ENCODE measurements at places on chromosomes 4 and X. TPM values are rescaled to one million over a fixed set of nuclear protein-coding genes. Genes with fewer than 3 reads are reported as not detected.

- DNase-seq, result no peak
Observed at GRCh38 chr4:138114434-138114833, 127.7 kb downstream of the SLC7A11 start.

DNA sequence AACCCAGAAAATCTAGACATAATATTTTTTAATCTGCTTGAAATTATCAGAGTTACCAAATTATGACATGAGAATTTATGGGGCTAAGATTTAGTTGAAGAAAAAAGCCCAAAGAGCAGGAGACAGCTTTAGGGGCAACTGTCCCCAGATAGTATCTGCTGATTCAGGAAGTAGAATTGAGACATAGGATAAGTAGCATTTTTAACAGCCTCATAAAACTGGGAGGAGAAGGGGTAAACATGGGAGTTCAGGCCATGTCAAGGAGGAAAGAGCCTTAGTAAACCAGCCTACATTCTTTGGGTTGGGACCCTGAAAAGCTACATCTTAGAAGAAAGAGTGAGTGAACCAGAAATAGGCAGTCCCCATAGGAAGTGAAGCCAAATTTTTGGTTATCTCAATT, 9.7 kb upstream of the RAB28 start:
- no peak for DNase-seq

DNA sequence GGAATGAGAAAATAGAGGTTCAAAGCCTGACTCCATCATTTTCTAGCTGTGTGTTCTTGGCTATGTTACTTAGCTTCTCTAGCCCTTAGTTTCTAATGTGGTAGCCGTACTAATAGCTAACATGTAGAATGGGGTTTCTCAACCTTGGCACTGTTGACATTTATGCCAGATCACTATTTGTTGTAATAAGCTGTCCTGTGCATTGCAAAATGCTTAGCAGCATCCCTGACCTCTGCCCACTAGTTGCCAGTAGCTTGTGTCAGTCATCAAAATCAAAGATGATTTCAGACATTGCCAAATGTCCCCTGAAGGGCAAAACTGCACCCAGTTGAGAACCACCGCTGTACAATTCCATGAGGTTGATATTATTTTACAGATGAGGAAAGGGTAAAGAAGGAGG, 18.3 kb upstream of the ADAMTS3 start:
- no peak for DNase-seq

Gene TREX2
- not detected for total RNA-seq

Gene FRMPD4
- total RNA-seq, result 1.2 TPM

Gene SPANXB1
- not detected for total RNA-seq

Gene TRPC3
- 0.14 TPM for total RNA-seq
